ENCODE measurements at places on chromosomes 5 and 9.

GRCh38 chr9:136091582-136092352 is 3.3 kb downstream of the NACC2 start:
- DNase-seq: peak; percentile 18

DNA sequence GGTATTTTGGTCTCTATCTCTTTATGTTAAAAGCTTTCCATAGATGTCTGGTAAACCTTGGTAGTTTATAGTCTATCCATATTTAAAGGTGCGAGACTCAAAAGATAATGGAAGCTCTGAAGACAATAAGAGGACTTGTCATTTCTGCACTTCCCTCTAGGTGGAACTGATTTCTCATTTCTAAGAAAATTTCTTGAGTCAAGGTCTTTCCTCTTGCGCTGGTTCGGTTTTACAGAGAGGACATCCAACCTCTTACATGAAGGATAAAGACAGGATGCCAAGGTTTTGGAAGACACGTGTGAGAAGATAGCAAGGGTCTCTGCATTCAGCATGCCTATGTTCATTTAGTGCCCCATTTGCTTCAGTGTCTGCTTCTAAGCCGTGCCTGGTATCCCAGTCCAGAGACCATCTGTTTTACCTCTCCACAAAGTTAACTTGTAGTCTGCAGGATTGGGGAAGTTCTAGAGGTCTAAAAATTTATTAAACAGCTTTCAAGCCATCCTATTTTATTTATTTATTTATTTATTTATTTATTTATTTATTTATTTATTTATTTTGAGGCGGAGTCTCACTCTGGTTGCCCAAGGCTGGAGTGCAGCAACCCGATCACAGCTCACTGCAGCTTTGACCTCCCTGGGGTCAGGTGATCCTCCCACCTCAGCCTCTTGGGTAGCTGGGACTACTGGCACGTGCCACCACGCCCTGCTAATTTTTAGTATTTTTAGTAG is 41.6 kb downstream of the KIAA1191 start:
- DNase-seq: peak; percentile 11

GRCh38 chr9:114100536-114100935 is 1.4 kb upstream of the KIF12 start:
- no peak for DNase-seq

DNA sequence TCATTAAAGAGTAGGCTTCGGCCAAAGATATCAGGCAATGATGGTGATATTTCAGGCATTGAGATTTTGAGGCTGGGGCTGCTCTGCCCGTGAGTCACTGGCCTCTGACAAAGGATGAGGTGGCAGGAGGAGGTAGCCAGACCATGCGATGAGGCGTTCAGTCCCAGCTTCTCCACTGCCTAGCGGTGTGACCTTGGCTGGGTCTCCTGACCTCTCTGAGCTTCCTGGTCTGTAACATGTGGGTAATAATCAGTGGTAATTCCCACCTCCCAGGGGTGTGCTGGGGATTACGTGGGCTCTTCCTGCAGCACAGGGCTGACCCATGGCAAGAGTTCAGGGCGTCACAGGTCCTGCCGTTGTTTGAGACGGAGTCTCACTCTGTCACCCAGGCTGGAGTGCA is 73.2 kb upstream of the RAPGEF1 start:
- no peak for DNase-seq

DNA sequence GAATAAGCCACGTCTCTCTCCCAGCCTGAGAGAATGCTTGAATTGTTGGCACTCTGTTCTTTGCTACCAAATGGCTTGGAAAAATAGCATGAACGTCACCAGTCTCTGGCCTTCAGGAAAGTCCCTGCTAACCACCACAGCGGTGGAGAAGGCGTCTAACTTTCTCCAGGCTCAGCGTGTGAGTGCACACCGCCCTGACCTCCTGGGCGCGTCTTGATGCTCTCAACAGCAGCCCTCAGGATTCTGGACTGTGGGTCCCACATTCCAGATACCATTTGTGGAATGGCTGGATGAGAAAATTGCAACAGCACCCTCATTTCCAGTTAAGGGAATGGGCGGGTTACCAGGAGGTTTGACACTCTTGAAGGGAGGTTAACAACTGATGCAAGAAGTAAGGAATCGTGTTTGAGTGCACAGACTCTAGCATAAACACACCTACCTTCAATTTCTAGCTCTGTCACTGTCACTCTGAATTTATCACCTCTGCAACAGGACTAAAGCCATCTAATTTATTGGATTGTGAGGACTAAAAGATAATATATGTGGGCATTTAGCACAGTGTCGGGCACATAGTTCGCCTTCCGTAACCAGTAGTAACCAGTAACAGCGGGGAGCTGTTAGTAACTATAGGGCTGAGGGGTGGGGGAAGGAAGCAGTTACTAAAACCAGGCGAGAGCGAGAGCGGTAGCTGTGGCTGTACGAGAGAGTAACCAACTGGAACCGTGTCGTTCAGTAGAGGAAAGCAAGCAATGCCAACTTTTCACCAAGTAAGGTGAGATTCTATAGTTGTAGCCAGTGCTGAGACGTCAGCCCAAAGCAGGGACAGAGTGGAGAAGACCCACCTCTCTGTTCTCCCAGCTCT is 807 bp upstream of the PLGRKT start:
- DNase-seq: peak; percentile 78

- no peak for DNase-seq
Observed at GRCh38 chr5:145835848-145836239, 702 bp upstream of the PRELID2 start.

DNA sequence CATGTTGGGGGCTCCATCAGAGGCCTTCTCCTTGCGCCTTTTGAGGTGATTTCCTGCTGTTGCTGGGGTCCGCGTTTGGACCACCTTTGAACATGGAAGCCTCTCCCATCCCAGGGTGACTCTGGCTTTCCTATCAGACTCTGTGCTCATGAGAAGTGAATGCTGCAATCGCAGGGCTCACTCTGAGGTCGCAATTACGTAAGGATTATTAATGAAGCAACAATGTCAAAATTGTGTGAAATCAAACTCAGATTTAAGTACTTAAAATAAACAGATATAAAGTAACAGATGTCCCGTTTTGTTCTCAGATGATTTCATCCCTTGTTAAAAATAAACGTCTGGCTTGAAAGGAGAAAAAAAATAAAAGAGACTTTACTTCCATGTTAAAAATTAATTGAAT is 634.2 kb downstream of the BNC2 start:
- DNase-seq: peak; percentile 97

- no peak for DNase-seq
Observed at GRCh38 chr5:14292766-14293658, 149.9 kb downstream of the TRIO start.

GRCh38 chr9:131008909-131009618 is at the start of gene LAMC3:
Gene LAMC3, plus strand, starts transcription at chr9:131009174. Its CDS starts 41 bp downstream, at chr9:131009215.
- no peak for DNase-seq

- no peak for DNase-seq
Observed at GRCh38 chr5:94911276-94911675, 292.8 kb downstream of the SLF1 start.

DNA sequence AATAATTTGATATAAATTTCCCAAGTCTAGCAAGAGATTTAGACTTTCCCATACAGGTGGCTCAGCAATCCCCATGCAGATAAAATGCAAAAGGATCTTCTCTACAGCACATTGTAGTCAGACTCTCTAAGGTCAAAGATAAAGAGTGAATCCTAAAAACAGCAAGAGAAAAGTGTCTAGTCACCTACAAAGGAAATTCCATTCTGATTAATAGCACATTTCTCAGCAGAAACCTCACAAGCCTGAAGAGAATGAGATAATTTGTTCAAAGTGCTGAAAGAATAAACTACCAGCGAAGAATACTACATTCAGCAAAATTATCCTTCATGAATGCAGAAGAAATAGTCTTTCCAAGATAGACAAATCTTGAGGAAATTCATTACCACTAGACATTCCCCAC is 493.3 kb downstream of the PRELID2 start:
- no peak for DNase-seq

DNA sequence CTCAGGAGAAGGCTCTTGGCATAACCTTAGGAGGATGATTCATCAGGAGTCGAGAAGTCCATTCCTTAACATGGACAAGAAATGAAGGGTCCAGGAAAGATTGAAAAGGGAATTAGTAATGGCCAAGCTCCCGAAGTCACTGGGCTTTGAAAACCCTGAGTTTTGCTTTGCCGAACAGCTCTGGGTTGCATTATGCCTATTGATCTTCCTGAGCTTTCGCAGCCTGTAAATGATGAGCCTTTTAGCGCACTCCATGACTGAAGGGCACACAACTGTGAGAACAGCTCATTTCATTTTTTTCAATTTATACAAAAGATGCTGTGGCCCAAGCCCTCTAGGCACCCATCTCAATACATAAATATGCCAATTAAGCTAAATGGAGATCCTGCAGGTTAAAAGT is 25.0 kb upstream of the PUM3 start:
- no peak for DNase-seq

GRCh38 chr5:1847611-1848010 is 35.1 kb downstream of the IRX4 start:
- no peak for DNase-seq

DNA sequence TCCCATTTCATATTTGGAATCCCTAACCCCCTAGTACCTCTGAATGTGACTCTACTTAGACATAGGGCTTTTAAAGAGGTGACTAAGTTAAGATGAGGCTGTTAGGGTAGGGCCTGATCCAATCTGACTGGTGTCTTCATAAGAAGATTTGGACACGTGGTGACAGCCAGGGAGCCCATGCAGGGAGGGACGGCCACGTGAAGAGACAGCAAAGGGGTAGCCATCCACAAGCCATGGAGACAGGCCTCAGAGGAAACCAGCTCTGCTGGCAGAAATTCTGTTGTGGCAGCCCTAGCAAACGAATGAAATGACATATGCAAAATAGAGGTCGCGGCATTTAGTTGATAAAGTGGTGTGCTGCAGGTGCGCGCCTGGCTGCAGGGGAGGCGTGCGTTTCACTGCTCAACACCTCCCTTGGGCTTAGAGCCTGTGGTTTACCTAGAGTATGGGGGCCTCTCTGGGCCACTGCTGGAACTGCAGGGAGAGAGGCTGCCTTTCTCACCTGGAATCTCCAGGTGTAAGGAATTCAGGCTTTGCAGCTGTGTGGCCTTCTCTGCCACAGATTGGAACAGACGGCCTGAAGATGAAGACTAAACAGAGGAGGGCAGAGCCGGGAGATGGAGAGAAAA is 7.1 kb upstream of the AFAP1L1 start:
- no peak for DNase-seq

DNA sequence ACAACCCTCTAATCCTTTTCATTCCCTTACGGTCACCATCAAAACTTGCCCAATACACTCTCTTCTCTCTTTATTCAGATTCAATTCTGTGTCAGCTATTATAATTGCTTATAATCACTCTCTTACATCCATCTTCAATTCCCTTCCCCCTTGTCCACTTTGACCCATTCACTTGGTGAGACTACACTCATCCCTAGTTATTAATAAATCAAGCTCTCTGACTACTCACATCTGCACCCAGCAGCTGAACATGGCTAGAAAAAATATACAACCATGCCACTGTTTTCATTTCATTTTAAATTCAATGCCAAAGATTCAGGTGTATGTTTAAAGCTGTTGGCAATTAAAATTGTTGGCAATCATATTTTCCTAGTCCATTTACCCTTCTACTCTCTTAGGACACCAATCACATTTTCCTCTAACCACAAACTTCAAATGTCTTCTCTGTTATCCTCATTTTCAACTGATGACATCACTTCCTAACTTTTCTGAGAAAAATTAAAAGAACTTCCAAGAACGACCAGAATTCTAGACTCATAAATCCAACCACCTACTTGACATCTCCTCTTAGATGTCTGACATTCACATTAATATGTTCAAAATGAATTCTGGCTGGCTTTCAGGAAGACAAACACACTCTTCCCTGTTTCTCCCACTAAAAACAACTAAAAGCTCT is 5.5 kb downstream of the C5orf15 start:
- DNase-seq: peak; percentile 72

DNA sequence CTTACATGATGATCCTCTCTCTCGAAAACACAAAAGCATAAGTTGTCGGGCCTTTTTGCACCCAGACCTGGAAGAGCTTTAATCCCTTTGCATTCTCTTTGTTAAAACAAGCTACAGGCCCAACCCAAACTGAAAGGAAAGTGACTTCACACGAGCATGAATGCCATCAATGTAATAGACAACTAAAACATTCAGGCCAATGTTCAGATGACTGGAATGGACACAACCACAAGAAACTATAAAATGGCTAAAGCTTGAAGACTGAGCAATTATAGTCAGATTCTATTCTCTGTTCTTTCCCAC is 45.5 kb downstream of the RFX3 start:
- DNase-seq: no peak

- DNase-seq: no peak
Observed at GRCh38 chr5:132456987-132457361, 33.6 kb downstream of the IRF1 start.

DNA sequence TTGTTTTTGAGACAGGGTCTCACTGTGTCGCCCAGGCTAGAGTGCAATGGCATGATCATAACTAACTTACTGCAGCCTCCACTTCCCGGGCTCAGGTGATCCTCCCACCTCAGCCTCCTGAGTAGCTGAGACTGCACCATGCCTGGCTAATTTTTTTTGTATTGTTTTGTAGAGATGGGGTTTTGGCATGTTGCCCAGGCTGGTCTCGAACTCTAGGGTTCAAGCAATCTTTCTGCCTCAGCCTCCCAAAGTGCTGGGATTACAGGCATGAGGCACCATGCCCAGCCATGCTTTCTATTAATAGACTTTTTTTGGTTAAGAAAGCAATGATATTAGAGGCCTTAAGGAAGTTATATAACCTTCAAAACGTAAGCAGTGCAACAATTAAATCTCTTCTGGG is 23.3 kb downstream of the CLTA start:
- no peak for DNase-seq

- peak; percentile 55 for DNase-seq
Observed at GRCh38 chr5:141359790-141360426, at the start of gene PCDHGB2. Gene PCDHGB2, plus strand, starts transcription at chr5:141359994. Its CDS starts 142 bp downstream, at chr5:141360136.

GRCh38 chr5:76178913-76179312 is 95.7 kb downstream of the SV2C start:
- DNase-seq: no peak

- no peak for DNase-seq
Observed at GRCh38 chr5:78787783-78788182, 139.2 kb upstream of the LHFPL2 start.

DNA sequence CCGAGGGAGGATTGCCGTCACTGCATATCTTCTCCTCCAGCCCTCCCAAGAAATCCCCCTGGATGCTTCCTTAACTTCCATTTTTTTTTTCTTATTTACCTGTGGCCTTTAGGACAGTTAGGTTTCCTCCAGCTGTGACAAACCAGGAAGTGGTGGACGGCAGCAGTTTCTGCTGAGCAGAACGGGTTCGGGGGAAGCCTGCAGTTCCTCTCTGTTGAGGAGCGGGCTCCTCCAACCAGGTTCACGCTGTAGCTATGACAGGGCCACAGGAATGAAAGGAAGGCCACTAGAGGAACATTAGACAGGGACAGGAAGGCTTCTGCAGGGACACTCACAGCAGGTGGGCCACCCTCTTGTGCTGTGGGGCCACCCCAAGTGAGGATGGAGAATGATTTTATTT is 76.7 kb upstream of the SYK start:
- no peak for DNase-seq

DNA sequence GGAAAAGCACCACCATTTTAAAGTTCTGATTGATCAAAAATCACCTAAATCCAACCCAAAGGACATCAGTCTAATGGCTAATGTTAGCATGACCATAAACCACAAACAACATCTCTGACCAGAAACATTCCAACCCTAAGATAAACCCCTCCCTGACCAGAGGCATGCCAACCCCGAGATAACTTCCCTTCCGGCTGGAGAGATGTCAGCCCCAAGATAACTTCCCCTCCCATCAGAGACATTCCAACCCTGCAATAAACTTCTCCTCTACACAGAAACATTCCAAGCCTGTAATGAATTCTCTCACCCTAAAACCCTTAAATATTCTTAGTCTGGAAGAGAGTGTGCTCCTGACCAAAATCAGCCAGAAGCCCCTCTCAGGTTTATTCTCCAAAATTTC is 364.3 kb downstream of the KCNN2 start:
- DNase-seq: no peak

All from AG10803 (cell line).